ENCODE measurements at places on chromosomes 12 and 14.

- no peak for DNase-seq
These were observed 82.5 kb downstream of the PRICKLE1 start for GRCh38 chr12:42507081-42507480.

DNA sequence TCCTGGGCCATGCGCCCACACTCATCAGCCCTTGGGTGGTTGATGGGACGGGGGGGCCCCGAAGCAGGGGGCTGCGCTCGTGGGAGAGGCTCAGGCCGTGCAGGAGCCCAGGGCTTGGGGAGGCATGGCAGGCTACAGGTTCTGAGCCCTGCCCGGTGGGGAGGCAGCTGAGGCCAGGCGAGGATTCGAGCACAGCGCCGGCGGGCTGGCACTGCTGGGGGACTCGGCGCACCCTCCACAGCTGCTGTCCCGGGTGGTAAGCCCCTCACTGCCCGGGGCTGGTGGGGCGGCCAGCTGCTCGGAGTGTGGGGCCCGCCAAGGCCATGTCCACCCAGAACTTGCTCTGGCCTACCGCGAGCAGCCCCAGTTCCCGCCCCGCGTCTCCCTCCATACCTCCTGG is 295.8 kb upstream of the SEL1L start:
- DNase-seq = no peak

DNA sequence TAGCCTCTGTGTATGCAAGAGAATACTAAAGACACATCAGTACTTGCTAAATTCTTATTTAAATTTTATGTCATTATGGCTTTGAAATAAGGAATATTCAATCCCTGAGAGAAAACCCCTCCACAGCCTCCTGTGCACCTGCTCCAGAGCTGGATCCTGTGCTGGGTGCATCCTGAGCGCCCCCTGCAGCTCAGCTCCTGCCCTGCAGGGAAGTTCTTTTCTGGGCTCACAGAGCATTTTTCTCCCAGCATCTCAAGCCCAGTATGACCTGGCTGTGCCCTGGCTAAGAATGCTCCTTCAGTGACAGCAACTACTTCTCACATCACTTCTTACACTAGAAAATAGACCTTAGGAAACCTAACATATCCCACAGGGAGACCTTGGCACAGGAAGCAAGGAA is 1211.7 kb downstream of the TMEM121 start:
- no peak for DNase-seq

GRCh38 chr12:53179687-53180219 is 769 bp upstream of the ZNF740 start:
- no peak for DNase-seq

GRCh38 chr12:26726956-26727355 is 106.0 kb downstream of the ITPR2 start:
- DNase-seq = no peak

GRCh38 chr14:28373721-28374120 is 392.9 kb upstream of the FOXG1 start:
- DNase-seq = no peak

GRCh38 chr12:71958457-71958856 is 19.8 kb downstream of the TPH2 start:
- no peak for DNase-seq

DNA sequence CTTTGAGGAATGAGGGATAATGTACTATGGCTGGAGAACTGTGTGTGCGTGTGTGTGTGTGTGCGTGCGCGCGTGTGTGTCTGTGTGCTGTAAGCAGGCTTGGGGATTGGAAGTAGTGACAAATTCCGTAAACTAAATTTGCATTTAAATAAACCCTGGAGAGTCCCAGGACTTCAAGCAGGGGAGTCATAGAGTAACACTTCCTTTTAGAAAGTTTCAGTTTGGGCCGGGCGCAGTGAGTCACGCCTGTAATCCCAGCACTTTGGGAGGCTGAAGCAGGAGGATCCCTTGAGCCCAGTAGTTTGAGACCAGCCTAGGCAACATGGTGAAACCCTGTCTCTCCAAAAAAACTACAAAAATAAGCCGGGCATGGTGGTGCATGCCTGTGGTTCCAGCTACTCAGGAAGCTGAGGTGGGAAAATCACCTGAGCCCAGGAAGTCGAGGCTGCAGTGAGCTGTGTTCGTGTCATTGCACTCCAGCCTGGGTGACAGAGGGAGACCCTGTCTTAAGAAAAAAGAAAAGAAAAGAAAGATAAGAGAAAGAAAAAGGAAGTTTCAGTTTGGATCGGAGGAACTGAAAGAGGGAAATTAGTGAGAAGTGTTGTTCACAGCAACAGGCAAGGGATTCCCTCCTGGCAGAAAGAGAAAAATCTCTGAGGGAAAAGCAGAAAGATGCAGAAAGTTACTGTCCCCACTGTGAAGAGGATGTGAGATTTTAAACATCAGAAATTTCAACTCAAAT is 222.7 kb upstream of the SOX5 start:
- no peak for DNase-seq

- no peak for DNase-seq
These were observed 73.8 kb downstream of the DERA start for GRCh38 chr12:15984963-15985362.

DNA sequence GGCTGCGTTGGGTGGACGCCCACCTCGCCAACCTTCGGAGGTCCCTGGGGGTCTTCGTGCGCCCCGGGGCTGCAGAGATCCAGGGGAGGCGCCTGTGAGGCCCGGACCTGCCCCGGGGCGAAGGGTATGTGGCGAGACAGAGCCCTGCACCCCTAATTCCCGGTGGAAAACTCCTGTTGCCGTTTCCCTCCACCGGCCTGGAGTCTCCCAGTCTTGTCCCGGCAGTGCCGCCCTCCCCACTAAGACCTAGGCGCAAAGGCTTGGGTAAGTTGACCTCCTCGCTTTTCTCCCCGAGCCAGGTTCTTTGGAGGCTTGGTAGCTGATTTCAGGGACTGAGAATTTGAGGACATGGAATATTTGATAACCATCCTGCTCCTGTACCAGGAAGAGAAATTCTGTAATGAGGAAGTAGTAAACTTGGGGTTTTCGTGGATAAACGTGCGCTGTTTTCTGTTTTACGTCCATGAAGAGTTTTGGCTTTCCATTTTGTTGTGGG is 530 bp downstream of the APAF1 start:
- peak; percentile 41 for DNase-seq

DNA sequence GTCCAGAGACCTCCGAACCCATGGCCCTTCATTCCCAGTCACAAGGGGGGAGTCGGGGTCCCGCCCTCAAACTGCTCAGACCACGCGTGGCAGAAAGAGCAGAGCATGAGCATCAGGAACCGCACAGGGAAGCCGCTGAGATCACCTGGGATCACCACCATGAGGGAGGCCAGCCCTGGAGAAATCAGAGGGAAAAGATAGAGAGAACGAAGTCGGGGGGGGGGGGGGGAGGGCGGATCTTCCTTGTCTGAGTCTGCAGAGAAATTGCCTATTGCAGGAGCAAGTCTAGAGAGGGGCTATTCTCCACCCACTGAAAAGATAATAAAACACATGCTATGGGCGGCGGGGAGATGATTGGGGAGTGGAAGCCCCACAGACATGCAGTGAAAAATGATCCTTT is 884 bp upstream of the TMEM132C start:
- DNase-seq = no peak

DNA sequence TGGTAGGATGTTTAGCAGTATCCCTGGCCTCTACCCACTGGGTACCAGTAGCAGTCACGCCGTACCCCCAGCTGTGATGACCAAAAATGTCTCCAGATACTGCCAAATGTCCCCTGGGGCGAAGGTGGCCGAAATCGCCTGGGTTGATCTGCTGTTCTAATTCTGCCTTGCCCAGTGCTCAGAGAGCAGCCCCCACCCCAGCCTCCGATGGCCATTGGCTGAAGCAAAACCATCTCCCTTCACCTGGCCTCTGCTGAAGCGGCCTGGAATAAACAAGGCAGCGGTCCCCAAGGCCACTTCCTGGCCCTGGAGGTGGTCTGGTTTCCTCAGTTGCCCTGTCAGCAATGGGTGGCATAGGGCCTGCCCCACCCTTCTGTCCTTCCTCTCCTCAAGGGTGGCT is 298.4 kb downstream of the CACNA1C start:
- DNase-seq = no peak

DNA sequence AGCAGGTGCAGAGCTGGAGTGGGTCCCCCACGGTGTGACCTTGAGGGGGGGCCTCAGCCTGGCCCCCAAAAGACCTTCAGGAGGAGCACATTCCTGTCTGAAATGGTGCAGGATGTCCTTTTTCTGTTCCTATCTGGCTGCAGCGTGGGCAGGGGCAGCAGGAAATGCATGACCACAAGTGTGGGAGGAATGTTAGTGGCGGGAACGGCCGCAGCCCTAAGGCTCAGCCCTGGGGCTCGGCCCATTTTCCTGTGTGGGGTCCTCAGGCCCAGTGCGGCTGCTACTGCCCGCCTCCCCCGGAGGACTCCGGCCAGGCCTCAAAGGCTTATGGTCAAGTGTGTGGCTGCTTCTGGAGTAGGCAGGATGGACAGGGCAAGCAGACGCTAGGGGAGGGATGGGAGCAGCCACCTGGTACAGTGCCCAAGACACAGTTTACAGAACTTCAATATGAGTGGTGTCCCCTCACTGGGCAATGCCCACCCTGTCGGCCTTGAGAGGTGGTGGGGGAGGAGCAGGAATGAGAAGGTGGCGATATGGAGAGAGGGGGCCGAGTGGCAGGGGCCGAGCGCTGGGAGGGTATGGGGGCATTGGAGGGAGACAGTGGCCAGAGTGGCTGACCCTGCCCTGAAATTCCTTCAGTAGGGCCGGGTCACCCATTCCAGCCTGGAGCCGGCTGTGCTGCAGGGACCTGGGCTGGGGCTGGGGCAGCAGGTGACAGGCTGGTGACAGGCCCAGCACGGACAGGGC is 137.4 kb downstream of the CALM1 start:
- DNase-seq = no peak

- no peak for DNase-seq
These were observed 246.9 kb upstream of the TMEM132C start for GRCh38 chr12:128019996-128020544.

GRCh38 chr12:87807086-87807485 is 222.1 kb downstream of the C12orf50 start:
- DNase-seq = no peak

- peak; percentile 46 for DNase-seq
These were observed 1141.3 kb downstream of the BCL11B start for GRCh38 chr14:98130691-98131090.

DNA sequence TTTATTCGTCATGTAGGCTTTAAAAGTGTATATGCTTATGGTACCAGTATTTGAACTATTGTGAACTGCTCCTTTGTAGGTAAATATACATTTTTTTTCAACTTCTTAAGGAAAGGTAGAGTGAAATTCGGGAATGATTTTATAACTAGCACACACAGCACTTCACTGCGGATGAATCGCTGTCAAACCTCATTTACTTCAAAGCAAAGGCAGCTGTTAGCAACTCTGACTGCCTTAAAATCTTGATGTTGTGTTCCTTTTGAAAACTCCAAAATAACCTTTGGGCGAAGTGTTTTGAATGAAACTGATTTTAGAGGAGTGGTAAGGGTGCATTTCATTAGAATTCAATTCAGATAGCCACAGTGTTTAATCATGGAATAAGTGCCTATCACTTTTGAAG is 95.8 kb downstream of the GLT1D1 start:
- no peak for DNase-seq

- no peak for DNase-seq
These were observed 16.4 kb downstream of the OTUB2 start for GRCh38 chr14:94042433-94043091.

DNA sequence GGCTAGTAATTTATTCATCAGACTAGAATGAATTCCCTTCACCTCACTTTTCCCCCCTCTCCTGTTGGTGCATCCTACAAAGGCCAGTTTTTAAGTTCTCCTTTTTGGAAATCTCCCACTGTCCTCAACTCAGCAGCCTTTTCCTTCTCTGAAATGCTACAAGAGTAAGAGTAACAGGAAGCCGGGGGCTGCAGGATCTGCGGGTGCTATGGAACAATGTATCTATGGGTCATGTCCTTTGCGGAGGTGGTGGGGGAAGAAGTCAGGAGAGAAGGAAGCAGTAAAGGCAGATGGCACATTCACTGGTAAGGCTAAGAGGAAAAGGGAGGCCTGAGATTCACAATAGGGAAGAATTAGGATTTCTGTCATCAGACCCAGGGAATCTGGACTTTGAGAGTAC is 22.2 kb upstream of the TESC start:
- no peak for DNase-seq

- DNase-seq = no peak
These were observed 539.6 kb downstream of the VRK1 start for GRCh38 chr14:97336816-97337215.

DNA sequence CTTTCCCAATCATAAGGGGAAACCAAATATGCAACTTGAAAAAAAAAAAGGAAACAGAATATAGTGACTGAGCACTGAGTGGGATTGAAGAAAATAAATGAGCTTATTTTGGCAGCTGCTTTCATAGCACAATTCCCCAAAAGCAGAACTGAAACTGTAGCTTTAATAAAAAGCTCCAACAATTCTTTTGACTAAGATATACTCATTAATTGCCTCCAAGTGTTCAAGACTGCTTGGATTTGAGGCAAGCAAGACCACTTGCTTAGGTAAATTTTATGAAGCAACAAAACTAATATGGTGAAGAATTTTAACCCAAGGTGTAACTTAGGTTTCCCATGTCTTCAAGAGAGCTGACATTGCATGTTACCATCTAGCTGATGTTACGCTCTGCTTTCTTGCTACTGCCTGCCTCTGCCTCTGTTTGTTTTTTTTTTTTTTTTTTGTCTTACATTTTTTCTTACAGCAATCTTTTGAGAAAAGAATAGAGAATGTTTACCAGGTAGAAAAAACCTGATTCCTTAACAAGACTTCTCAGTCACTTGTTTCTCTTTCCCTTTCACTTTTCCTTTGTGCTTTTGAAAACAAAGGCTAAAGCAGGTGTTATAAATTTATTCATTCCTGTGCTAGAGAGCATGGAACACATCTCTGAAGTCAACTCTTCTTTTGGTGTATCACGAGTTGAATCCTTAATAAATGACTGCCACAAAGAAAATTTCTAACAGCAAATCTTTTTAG is 134.4 kb downstream of the BCAT1 start:
- no peak for DNase-seq

- DNase-seq = no peak
These were observed 17.1 kb downstream of the DDX51 start for GRCh38 chr12:132127041-132127440.

- DNase-seq = no peak
These were observed 125.5 kb upstream of the RMST start for GRCh38 chr12:97336900-97337751.

DNA sequence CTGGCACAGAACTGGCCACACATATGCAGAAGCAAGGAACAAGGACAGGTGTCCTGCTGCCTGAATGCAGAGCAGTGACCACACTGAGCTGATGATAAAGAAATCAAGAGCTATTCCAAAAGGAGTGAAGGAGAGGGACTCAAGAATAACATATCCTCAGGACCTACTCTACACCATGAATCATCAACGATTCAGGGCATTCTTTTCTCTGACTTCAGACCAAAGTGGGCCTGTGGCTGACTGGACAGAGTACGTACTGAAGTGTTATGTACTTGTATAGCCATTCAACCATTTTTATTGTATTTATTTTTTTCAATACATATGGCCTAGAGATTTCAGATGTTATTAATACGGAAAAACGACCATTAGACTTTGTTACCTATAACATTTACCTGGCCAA is 177.5 kb upstream of the TMTC1 start:
- no peak for DNase-seq

GRCh38 chr14:38758661-38759060 is 344.4 kb downstream of the SEC23A start:
- no peak for DNase-seq

- DNase-seq = no peak
These were observed 3.6 kb downstream of the CFL2 start for GRCh38 chr14:34710744-34711143.

Measured in MCF 10A (cell line).